NCI-H1694 treated with DMSO at 0.1 percent for 48 hours (cell line): ENCODE measurements at places on chromosomes 3 and 15.

- no peak for DNase-seq
These were observed 35.1 kb upstream of the IL12A start for GRCh38 chr3:159953325-159954085.

DNA sequence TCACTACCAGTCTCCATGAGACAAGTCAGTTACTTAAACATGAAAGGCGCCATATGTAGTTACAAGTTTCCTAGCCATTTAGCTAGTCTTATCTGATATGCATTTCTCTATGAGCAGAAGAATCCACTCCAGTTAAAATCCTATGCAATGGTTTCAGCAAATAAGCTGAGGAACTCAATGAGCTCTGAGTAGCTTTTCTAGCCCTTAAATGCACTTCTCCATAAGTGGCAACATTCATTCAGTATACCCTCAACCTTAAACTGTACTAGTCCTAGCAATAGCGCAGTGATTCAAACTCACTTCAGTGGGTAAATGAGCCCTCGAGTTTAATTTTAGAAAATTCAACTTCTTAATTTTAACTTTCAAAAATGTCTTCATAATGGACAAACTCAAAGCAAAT, 7.7 kb downstream of the COMMD2 start:
- no peak for DNase-seq

DNA sequence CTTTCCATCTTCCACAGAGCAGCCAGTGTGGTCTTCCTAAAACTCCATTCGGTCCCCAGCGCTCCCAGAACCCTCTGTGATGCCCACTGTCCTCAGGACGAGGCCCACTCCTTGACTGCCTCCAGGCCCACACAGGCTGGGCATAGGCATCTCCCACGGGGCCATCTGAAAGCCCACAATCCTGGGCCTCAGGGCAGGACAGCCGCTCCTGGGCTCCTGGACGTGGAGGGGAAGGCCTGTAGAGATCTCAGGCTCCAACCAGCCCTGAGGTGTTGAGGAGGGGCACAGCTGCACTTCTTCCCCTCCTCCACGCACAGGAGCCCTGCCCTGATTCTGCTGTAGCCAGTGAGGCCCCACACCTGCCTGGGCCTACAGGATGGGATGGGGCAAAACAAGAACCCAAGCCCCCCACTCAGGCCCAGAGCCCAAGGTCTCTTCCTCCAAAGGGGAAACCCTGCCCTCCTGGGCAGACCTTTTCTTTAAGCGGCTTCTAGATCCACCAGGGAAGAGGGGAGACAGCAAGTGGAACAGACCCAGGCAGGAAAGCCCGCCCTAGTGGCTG, 25.9 kb downstream of the SHISA5 start:
- no peak for DNase-seq

GRCh38 chr3:181329024-181329423, 339.5 kb upstream of the DNAJC19 start:
- no peak for DNase-seq

GRCh38 chr15:73233623-73234022, 135.1 kb downstream of the HCN4 start:
- no peak for DNase-seq

GRCh38 chr15:31390777-31391486, 64.3 kb downstream of the KLF13 start:
- DNase-seq = no peak

DNA sequence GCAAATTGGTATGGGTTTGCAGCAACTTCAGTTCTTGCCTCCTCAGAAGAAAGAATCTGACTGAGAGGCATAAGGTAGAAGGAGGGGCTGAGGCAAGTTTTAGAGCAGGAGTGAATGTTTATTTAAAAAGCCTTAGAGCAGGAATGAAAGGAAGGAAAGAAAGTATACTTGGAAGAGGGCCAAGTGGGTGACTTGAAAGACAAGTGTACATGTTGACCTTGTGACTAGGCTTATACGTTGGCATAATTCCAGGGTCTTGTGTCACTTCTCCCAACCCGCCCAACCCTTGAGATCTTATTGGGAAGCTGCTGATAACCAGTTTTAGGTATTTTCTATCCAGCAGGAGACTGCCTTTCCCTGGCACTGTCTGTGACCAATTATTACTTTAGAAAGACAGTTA, 436.9 kb upstream of the ZNF717 start:
- no peak for DNase-seq

- no peak for DNase-seq
These were observed 1268.9 kb downstream of the OTOL1 start for GRCh38 chr3:162765524-162765923.

- no peak for DNase-seq
These were observed 3.3 kb downstream of the RFX7 start for GRCh38 chr15:56240390-56240789.

DNA sequence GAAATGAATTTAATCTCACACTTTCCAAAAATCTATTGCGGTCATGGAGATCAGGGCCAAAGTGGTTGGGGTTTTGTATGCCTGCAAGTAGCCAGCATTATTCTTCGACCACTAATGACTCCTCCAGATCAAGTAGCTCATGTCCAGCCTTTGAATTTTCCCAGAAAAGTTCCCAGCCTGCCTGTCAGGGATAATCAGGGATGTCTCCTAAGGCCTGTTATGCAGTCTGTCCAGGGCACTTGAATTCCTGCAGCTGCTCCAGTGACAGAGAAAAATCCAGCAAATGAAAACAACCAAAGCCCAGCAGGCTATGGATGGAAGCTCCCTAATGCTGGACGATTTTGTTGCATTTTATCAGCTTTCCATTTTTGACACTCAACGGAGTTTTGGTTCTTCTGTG, 215.4 kb downstream of the ADAMTSL3 start:
- no peak for DNase-seq

- DNase-seq = no peak
These were observed 7.4 kb downstream of the SEMA3G start for GRCh38 chr3:52437326-52438103.

DNA sequence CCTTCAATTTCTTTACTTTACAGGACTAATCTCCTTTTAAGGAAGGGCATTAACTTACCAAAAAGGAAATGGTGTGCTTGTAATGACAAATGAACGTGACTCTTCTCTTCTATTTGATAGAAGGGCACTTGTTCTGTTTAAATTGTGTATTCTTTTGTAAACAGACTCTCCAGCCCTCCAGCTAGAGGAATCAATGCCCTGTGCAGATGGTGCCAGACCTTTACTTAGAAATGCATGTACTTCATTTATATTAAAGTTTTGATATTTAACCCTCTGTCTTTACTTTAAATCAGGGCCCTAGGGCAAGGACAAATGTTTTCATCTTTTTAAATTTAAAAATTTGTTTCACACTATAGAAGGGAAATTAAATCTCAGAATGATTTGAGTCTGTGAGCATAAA, 355.1 kb downstream of the GBE1 start:
- no peak for DNase-seq

GRCh38 chr15:70259028-70259424, 161.3 kb upstream of the TLE3 start:
- peak; percentile 47 for DNase-seq

- DNase-seq = no peak
These were observed 40.5 kb upstream of the XIRP1 start for GRCh38 chr3:39232859-39233258.

- no peak for DNase-seq
These were observed 1.3 kb downstream of the PAQR9 start for GRCh38 chr3:142962175-142962519.

DNA sequence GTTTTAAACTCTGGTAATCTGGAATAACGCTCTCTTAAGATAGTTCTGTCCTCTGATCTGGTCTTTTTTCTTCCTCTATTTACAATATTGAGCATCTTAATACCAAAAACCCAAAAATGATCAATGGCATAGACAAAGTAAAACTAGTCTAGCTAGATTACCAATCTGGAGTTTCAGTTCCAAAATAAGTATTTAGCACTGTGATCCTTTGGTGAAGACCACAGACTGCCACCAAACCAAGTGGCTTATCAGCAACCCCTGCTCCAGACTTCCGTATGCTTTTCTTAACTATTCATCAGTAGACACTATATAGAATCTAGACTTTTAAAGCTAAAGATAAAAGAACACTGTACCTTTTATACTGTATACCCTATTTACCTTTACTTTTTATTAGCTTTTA, 35.5 kb upstream of the MAN2C1 start:
- DNase-seq = no peak

GRCh38 chr15:47959617-47960413, 161.0 kb upstream of the SLC24A5 start:
- no peak for DNase-seq

- no peak for DNase-seq
These were observed 425.8 kb upstream of the MDFIC2 start for GRCh38 chr3:70738291-70738681.

DNA sequence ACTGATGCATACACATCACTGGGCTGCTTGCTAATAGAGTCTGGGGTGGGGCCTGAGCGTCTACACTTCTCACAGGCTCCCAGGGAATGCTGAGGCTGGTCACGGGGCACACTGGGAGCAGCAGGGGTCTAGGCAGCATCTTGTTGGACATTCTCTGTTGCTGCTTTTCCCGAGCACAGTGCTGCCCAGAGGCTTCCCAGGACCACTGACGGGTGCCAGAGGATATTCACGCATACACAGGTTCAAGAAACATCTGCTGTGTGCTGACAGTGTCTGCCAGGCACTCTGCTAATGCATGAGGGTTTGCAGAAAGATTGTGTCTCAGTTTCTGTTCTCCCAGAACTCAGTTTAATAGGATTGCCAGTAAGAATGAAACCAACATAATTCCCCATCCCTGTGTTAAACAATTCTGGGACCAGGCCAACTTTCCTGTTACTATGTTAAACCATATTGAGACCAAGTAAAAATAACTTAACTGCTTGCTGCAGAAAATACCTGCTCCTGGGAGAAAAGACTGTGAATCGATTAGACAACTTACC, 23.9 kb upstream of the BCL2L10 start:
- DNase-seq = peak; percentile 13

- no peak for DNase-seq
These were observed 649 bp upstream of the PIK3CB start for GRCh38 chr3:138835397-138835757.

DNA sequence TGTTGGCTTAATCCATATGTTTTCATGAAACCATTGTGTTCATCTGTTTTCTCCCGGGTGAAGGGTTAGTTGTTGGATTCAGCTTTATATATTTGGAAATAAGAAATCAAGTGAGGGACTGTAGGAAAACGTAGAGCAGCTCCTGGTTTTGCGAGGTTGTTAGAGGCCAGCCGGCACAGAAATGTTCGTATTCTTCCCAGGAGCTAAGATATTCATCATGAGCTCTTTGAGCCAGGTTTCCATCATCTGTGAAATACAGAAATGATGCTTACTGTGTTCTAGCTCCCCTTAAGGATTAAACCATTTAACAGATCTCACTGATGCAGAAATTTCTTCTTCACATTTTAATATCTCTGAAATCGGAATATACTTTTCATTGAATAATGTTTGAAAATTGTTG, 235.5 kb downstream of the PTPRG start:
- no peak for DNase-seq

- no peak for DNase-seq
These were observed 435.4 kb upstream of the RGMA start for GRCh38 chr15:93524432-93524831.

- no peak for DNase-seq
These were observed 226.0 kb downstream of the ZMAT3 start for GRCh38 chr3:178845420-178846118.

- DNase-seq = no peak
These were observed 17.8 kb upstream of the RARRES1 start for GRCh38 chr3:158750016-158750415.

DNA sequence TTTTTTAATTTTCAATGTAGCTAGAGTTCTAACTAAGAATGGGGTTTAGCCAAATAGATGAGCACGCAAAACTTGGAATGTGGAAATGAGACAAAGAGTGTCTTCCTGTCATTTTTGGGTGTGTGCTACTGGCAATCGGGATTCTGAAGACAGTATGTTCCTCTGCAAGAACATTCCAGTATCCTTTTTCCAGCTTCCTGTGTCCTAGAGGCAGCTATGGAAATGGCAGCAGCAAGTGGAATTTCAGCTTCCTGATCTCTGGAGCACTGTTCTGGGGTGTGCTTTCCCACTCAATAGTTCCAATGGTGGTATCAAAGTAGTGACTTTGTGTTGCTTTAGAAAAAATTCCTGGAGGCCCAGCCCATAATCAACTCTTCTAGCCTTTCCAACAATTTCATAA, 642.9 kb upstream of the KCNMB2 start:
- no peak for DNase-seq

- DNase-seq = peak; percentile 2
These were observed 23.1 kb upstream of the TXNRD3 start for GRCh38 chr3:126677862-126678503.

GRCh38 chr15:31338318-31338878, 11.8 kb downstream of the KLF13 start:
- DNase-seq = no peak
